ENCODE measurements at places on chromosomes 2 and 18. TPM values are rescaled to one million over a fixed set of nuclear protein-coding genes. Genes with fewer than 3 reads are reported as not detected.

PROKR1 gene
- not detected for total RNA-seq

- DNase-seq: no peak
Measured at GRCh38 chr2:160612266-160612856, 118.8 kb upstream of the RBMS1 start.

DNA sequence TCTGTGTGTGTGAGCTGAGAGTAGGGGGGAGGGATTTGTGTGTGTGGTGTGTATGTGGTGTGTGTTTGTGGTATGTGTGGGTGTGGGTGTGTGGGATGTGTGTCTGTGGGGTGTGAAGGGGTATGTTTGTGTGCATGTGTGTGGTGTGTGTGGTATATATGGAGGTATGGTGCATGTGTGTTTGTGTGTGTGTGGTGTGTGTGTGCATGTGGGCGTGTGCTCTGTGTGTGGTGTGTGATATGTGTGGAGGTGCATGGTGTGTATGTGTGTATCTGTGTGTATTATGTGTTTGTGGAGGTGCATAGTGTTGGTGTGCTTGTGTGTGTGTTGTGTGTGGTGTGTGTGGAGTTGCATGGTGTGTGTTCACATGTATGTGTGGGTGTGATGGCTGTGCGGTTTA lies 106.0 kb downstream of the CMPK2 start:
- DNase-seq: no peak

DNA sequence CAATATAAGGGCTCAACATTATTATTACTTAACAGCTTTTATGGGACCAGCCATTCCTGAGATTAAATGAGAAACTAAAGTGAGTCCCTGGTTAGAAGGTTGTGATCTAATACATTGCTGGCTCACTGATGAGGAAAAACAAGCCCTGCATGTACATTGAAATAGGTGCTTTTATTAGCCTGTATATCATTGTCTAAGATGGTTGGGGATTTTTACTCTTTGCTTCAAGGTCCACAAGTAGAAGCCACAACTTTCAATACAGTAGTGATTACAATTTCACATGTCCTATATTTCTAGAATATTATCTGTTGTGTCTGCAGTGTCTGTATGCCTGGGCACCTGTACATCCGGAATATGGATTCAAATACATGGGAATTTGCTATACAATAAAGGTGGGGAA lies 104.1 kb upstream of the FZD5 start:
- DNase-seq: no peak

- DNase-seq: no peak
Measured at GRCh38 chr2:142672698-142673097, 204.8 kb upstream of the KYNU start.

GRCh38 chr2:171307560-171307959 lies 126.2 kb downstream of the METTL8 start:
- DNase-seq: no peak

GRCh38 chr18:59624369-59624765 lies 72.9 kb downstream of the CCBE1 start:
- no peak for DNase-seq
